ENCODE measurements at places on chromosomes 12 and 14. TPM values are rescaled to one million over a fixed set of nuclear protein-coding genes. Genes with fewer than 3 reads are reported as not detected.

Gene ZDHHC22
- total RNA-seq, result not detected

Gene CLEC14A
- 1.1 TPM for total RNA-seq

Gene RND1
- total RNA-seq, result 0.26 TPM

Gene PRPH
- 0.95 TPM for total RNA-seq

Gene PLEKHH1
- total RNA-seq, result 0.34 TPM

Gene MYG1
- total RNA-seq, result 56.3 TPM

Gene DLGAP5
- total RNA-seq, result 5.4 TPM

Gene OR6C2
- not detected for total RNA-seq

Gene INSM2
- total RNA-seq, result not detected

Gene OR4E2
- not detected for total RNA-seq

Gene SLC25A47
- total RNA-seq, result not detected

Gene IQSEC3
- 0.17 TPM for total RNA-seq

Gene DAO
- not detected for total RNA-seq

Gene TGM1
- total RNA-seq, result 0.16 TPM

Gene TAS2R31
- 3.0 TPM for total RNA-seq

Gene RIPK3
- total RNA-seq, result 6.2 TPM

Gene SCN8A
- 6.3 TPM for total RNA-seq

Gene GYS2
- not detected for total RNA-seq

Gene LRTM2
- total RNA-seq, result not detected

Gene IL22
- total RNA-seq, result not detected

Gene AKAP3
- 2.1 TPM for total RNA-seq

Gene TMEM260
- total RNA-seq, result 9.1 TPM

Gene NTN4
- 48.6 TPM for total RNA-seq

Gene LALBA
- total RNA-seq, result not detected

Gene KRT75
- total RNA-seq, result not detected

Gene TMEM121
- 10.1 TPM for total RNA-seq

Gene GARIN6
- not detected for total RNA-seq

Gene FLVCR2
- total RNA-seq, result 0.60 TPM

Gene ADAMTS20
- total RNA-seq, result not detected

Gene RNF212B
- not detected for total RNA-seq

Gene SOAT2
- 0.16 TPM for total RNA-seq

Gene KRT79
- total RNA-seq, result not detected

Gene ABCD2
- total RNA-seq, result 0.09 TPM

Gene CACNA2D4
- 0.16 TPM for total RNA-seq

Gene CSAD
- total RNA-seq, result 8.4 TPM

Gene AKAP5
- total RNA-seq, result under 0.01 TPM

Gene HOXC9
- total RNA-seq, result 0.52 TPM

Gene KRT5
- 14.9 TPM for total RNA-seq

Gene KRT6A
- total RNA-seq, result 2.5 TPM

Gene NRIP2
- total RNA-seq, result not detected

Gene TEX52
- total RNA-seq, result not detected

Gene SYCP3
- total RNA-seq, result 0.34 TPM

Gene TSPAN19
- 0.16 TPM for total RNA-seq

Gene TAS2R9
- 0.09 TPM for total RNA-seq

Gene C1QL4
- total RNA-seq, result 0.09 TPM

Gene RAD51AP1
- total RNA-seq, result 0.43 TPM

Gene OR10G3
- total RNA-seq, result not detected

Measured in bronchial smooth muscle cell (primary cell).